SK-N-DZ (cell line): ENCODE measurements at places on chromosomes 5 and 9.

GRCh38 chr9:89920131-89920530 lies 315.3 kb downstream of the GADD45G start:
- DNase-seq: no peak

- DNase-seq: no peak
Measured at GRCh38 chr5:35869685-35870277, 13.1 kb downstream of the IL7R start.

GRCh38 chr5:55894135-55894534 lies 43.0 kb downstream of the IL31RA start:
- DNase-seq: no peak

DNA sequence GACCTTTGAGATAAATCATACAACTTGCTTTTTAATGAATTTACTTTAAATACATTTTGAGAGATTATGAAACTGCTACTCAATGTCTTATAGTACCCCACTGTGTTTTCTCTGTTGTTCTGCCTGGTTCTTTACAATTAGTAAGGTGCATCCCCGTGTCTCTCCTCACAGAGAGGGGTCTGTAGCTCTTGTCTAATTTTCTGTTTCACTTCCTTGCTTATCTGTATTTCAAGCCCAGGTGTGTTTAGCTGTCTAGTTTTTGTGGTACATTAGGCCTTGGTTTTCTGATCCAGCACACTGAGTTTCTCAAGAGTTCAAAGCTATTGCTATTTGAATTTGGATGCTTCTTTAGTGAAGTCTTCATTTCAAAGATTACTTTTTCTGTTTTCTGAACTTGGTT lies 105.1 kb downstream of the MAST4 start:
- no peak for DNase-seq

DNA sequence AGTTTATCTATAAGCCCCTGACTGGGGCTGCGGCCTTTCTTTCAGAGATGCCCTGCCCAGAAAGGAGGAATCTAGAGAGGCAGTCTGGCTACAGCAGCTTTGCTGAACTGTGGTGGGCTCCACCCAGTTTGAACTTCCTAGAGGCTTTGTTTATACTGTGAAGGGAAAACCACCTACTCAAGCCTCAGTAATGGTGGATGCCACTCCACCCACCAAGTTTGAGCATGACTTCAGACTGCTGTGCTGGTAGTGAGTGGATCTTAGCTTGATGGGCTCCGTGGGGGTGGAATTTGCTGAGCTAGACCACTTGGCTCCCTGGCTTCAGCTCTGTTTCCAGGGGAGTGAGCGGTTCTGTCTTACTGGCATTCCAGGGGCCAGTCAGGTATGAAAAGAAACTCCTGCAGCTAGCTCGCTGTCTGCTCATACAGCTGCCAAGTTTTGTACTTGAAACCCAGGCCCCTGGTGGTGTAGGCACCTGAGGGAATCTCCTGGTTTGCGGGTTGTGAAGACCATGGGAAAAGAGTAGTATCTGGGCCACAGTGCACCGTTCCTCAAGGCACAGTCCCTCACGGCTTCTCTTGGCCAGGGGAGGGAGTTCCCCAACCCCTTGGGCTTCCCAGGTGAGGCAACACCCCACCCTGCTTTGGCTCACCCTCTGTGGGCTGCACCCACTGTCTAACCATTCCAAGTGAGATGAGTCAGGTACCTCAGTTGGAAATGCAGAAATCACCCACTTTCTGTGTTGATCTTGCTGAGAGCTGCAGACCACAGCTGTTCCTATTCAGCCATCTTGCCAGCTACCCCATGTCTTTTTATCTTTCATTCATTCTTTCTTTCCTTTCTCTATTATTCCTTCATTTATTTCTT lies 211.8 kb upstream of the C9orf72 start:
- no peak for DNase-seq

DNA sequence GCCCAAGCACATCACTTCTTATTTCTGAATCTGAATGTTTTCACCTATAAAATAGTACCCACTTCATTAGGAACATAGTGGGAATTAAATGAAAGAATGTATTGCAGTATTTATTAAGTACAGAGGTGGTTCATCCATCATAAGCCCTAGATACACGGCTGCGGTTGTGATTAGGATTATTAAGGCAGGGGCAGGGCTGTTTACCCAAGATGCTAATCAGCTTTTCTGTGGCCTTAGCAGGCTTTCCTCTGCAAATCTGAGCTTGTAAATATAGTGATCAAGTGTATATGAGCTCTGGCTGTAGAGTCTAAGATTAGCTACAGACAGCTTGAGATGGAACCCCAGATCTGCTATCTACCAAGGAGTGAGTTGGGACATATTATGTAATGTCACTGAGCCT lies 124.1 kb upstream of the ADRA1B start:
- no peak for DNase-seq

GRCh38 chr9:78448960-78449673 lies 152.2 kb downstream of the PSAT1 start:
- DNase-seq: no peak

GRCh38 chr9:126947529-126947928 lies 32.9 kb downstream of the RALGPS1 start:
- DNase-seq: no peak

DNA sequence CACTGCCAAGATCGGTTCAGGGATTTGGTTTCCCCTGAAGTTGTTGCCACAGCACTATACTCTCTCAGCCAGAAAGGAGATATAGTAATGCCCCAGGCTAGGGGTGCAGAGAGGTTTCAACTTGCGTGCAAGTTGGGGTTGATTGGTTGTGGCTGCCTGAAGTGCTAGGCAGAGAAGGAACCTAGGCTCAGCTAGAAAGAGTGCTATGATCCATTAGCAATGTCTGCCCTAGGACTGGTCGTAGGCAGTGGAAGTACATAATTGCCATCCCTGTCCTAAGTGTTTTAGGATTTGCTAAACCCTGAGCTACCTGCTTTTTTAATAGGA lies 136.6 kb upstream of the SMIM23 start:
- DNase-seq: no peak

- DNase-seq: no peak
Measured at GRCh38 chr5:151673421-151673820, 13.3 kb downstream of the SPARC start.

DNA sequence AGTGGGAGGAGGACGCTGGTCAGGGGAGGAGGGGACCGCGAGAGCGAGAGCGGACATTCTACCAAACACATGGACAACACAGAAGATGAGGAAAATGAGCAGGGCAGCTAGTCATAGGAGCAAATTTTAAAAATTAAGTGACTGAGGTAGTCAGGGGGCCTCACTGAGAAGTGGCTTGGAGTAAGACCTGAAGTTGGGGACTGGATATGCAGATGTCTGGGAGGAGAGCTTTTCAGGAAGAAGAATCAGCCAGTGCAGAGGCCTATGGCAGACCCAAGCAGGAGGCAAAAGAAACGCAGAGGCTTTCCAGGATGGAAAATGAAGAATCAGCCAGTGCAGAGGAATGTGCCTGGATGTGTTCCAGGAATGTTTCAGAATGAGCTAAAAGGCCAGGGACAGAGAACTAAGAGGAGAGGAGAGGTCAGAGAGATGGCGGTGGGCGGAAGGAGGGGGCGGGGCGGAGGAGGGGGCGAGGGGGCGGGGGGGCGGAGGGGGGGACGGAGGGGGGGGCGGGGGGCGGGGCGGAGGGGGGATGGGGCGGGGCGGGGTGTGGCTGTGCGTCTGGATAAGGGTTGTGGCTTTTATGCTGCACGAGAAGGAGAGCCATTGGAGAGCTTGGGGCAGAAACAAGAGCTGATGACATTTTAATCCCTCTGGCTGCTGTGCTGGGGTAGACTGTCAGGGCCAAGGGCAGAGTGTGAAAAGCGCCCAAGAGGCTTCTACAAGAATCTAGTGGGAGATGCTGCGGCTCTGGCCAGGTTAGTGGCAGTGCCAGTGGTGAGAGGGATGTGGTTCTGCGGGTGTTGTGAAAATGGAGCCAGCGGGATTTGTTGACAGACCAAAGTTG lies 129.6 kb downstream of the KCNIP1 start:
- DNase-seq: peak; percentile 63

DNA sequence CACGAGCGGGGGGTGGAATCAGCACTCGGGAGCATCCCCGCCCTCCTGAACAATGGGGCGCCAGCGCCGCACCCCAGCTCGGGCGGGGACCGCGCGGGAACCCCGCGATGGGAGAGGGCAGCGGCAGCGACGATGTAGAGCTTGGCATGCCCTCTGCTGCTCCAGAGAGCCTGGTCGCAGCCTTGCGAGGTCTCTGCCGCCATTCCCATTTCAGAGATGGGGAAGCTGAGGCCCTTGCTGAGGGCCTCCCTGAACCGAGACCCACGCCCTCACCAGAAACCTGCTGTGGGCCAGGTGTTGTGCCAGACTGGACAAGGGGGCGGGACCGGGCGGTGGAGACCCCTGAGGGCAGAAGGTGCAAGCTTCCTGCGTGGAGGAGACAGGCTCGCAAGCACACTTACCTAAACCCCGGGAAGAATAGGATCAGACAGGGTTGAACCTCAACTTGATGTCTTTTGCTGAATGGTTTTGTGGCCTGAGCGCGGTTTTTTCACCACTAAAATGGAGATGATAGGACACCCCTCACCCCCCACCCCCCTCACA lies 647 bp upstream of the MEGF9 start:
- peak; percentile 47 for DNase-seq
